ENCODE measurements at places on chromosomes 6 and 20.

DNA sequence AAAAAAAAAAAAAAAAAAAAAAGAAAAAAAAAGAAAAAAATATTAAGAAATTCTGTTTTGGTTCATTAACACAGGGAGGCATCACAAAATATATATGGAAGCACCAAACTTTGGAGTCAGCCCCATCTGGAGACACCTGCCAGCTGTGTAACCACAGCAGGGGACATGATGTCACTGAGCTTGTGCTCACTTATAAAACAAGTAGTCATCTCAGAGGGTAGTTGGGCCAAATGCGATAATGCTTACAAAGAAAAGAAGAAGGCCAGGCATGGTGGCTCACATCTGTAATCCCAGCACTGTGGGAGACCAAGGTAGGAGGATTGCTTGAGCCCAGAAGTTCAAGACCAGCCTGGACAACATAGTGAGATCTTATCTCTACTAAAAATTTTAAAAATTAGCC lies 1.1 kb upstream of the BNIP5 start:
- no peak for DNase-seq

- DNase-seq = peak; percentile 83
Observed at GRCh38 chr20:32483351-32484224, 101.5 kb downstream of the NOL4L start.

DNA sequence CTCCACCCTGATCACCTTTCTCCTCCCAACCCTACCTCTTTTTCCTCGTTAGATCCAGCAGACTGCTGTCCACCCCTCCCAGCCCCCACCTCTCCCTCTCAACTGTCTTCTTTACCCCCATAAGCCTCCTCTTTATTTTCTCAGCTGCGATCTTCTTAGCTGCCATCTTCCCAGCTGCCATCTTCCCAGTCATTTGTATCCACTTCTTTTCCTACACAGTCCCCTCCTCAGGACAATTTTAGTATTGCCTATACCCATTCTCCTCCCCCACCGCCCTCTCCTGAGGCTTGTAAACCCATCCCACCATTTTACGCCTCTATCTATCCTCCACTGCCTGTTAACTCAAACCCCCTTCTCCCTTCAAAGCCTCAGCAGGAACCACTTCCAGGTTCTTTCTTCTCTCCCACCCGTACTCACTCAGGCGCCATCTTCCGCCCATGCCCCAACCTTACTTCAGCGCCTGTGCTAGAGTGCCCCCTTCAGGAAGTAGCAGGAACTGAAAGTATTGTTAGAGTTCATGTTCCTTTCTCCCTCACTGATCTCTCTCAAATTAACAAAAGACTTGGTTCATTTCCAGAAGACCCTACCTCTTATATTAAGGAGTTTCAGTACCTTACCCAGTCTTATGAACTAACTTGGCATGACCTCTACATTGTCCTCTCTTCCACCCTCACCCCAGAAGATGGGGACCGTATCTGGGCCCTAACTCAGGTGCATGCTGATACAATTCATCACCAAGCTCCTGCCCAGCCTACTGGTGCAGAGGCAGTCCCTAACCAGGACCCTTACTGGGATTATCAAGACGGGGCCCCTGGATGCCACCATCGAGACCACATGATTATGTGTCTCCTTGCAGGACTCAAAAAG lies 236.0 kb downstream of the ADGRG6 start:
- DNase-seq = no peak

DNA sequence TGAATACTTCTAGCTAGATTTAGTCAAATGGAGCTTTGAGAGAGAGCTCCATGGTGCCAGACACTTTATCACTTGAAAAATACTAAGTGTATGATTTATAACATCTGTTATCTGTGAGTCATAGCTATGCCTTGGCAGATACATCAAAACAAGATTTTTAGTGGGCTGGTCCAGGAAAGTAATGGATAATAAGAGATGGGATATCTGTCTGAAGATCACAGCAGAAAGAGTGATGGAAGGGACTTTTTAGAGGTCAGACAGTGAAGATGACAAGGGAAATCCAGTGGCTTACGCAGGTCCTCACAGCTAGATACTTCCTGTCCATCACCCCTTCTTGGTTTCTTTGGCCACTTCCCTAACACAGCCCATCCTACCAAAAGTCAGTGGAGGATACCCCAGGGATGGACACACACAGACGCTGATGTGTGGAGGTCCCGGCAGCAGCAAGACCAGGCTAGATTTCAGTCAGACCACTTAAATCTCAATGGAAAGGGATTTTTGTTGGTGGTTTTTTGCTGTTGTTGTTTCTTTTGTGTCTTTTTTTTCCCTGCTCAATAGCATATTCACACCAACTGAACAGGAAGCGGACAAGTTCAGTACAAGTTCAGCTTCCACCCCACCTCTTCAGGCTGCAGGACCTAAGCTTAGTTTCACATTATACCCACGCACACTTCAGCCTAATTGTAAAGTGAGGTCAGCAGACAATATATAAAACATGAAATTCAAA lies 209.3 kb downstream of the ALDH8A1 start:
- no peak for DNase-seq

DNA sequence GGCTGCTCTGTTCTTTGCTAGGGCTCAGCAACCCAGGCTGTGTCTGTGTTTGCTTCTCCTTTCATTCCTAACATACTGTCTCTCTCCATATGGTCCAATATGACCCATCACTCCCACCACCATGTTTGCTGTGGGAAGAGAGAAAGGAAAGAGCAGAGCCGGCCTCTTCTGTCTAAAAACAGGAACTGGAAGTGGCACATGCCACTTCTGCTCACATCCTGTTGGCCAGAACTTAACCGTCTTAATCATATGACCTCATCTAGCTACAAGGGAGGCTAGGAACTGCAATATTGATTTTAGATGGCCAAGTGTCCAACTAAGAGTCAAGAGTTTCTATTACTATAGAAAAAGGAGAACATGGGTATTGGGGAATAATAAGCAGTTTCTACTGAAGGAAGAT lies 212.5 kb upstream of the CHD6 start:
- DNase-seq = no peak

All from nucleus accumbens (tissue), 56 donors.